ENCODE measurements at places on chromosomes 2 and 18.

- peak; percentile 83 for DNase-seq
Measured at GRCh38 chr2:186913870-186914269, 64.9 kb upstream of the ZSWIM2 start.

GRCh38 chr2:215861607-215862350 lies 151.6 kb downstream of the MREG start:
- no peak for DNase-seq

DNA sequence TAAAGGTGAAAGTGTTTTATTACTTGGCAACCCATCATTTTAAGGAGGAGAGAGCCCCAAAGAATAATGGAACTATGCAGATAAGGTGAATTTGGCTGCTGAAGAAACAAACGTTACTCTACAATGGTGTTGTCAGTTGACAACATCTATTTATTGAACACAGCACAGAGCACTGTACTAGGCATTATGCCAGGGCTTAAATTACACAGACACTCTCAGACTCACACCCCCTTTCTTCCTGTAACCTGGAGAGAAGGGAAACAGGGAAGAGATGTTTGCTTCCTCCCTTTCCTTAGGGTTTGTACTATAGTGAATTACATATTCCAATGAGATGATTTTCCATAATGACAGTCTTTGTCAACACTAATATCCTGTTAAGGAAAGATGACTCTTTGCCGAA lies 94.0 kb upstream of the ATP5MC3 start:
- no peak for DNase-seq

- DNase-seq = no peak
Measured at GRCh38 chr2:232434563-232435374, 21.2 kb upstream of the ALPI start.

- DNase-seq = no peak
Measured at GRCh38 chr2:17208511-17208910, 309.7 kb downstream of the RAD51AP2 start.

DNA sequence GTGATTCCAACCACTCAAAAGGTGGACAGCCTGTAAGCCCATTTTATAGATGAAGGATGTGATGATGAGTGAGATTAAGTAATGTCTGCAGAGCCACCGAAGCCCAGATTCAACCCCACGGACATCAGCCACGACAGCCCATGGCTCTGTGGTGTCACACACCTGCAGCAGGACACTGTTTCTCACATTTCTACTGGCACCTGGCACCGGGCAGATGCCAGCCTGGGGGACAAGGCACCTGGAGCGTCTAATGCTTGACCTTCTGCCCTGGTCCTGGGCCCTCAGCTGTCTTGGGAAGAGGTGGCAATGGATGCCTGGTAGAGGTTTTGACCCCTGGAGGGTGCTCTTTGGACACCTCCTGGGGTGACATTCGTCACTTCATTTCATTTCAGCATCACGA lies 176.3 kb downstream of the ANAPC1 start:
- DNase-seq = peak; percentile 78

DNA sequence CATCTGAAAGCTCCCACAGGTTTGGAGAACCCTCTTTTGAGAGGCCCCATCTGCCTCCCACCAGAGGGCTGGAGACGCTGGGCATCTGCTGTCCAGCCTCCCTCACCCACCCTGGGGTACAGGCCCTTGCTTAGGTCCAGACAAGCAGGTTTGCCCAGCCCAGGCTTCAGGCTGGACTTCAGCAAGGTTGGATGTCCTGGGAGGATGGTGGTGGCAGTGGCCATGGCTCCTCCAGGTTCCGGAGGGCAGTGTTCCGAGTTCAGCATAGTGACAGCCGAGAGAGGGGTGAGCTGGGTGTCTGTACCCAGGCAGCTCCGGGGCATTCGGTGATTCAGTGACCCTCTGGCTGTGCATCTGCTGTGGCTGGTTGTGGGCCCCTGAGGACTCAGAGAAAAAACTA lies 58.2 kb upstream of the HDAC4 start:
- no peak for DNase-seq

- DNase-seq = no peak
Measured at GRCh38 chr2:134690629-134691215, 28.1 kb downstream of the TMEM163 start.

Measured in RPMI8226 (cell line).